Cortex of kidney (tissue), 1 donor: ENCODE measurements at places on chromosomes 11 and 22.

DNA sequence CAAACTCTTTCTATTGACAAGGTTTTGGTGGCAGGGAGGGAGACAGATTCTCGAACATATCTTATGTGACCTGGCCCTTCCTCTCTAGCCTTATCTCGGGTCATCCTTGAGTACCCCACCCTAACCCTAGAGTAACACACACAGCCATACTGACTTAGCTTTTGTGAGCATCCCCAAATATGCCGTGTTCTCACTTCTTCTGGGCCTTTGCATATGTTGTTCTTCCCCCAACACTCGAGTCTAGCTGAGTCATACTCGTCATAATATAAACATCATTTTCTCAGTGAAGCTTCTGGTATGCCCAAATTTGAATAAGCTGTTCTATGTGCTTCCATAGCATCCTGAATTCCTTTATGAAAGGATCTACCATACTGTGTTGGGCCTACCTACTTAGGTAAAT lies 8.0 kb downstream of the TTC17 start:
- no peak for DNase-seq

- DNase-seq: no peak
These were observed 1243.0 kb upstream of the RAG2 start for GRCh38 chr11:37841016-37841415.

- DNase-seq: no peak
These were observed 13.8 kb upstream of the PAMR1 start for GRCh38 chr11:35539256-35539655.

DNA sequence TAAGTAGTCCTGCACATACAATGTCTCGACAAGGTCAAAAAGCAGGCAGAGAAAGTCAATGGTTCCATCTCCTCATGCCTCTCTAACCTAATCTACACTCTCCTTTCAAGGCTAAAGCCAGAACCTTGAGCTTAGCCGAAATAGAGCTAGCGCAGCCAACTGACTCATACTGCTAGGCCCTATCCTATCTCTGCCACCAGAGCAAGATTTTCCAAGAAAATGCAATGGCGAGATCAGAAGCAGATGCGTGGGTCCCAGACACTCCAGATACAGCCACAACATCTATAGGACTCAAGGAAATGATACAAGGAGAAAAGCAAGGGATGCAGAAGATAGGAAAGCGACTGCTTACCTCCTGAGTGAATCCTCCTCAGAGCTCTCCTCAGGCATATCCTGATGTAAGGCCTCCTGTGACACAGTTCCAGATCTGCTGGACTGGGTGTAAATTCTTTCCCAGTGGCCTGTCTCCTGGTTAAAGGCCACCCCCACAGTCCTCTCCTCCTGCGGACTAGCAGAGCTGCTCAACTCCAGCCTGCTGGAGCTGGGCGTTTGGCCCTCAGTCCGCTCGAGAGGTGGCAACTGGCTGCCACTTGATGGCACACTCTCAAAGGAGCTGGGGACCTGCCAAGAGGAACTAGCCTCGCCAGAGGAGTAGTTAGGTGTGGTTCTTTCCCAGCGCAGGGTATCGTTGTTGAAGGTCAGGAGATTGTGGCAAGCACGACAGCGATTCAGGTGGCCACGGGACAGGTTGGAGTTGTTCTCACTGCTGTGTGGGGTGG lies 52.0 kb downstream of the AMBRA1 start:
- no peak for DNase-seq

DNA sequence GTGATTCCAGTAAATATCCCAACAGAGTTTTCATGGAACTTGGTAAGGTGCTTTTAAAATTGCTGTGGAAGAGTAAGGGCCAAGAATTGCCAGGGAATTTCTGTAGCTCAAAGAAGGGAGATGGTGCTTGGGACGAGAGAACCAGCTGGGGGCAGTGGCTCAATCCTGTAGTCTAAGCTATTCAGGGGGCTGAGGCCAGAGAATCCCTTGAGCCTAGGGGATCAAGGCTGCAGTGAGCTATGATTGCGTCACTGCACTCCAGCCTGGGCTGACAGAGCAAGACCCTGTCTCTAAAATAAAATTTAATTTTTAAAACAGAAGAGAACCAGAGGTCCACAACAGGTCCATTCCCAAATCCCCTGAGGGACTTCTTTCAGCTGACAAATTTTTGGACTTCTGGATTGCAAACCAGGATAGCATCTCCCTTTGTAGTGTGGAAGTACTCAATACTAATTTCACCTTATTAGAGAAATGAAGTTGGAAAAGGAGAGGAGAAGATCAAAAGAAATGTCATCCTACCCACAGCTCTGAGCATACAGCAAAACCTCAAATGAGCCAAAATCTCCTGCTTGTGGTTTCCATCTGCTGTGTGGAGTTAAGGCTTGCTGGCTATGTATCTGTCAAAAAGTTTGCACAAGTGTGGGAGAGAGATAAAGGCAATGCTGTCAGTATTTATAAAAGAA lies 59.2 kb upstream of the CLPB start:
- no peak for DNase-seq

DNA sequence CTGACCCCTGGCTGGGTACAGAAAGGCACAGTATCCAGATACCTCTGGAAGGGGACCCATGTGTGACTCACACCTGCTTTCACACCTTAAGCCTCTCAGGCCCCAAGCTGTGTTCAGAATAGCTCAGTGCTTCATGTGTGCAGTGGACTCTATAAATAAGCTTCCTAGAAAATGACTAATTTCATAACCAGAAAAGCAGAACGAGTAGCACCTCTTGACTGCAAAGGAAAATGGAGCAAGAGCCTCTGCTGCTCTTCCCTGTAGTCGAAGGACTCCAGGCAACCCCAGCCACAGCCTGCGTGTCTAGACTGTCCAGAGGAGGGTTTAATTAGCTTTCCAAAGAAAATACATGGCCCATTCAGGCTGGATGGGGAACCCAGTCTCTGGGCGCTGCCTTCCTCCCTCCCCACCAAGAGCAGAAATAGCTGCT lies 23.1 kb downstream of the PTPN5 start:
- DNase-seq: no peak

GRCh38 chr11:100857236-100858005 lies 170.3 kb downstream of the ARHGAP42 start:
- no peak for DNase-seq

- no peak for DNase-seq
These were observed 52.6 kb downstream of the ARHGAP42 start for GRCh38 chr11:100739666-100740065.

DNA sequence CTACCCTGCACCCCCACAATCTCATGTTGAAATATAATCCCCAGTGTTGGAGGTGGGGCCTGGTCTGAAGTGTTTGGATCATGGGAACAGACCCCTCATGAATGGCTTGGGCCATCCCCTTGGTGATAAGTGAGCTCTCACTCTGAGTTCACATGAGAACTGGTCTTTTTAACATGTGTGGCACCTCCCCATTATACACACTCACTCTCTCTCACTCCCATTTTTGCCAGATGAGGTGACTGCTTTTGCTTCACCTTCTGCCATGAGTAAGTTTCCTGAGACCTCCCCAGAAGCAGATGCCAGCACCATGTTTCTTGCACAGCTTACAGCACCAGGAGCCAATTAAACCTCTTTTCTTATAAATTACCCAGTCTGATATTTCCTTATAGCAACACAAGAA lies 32.1 kb upstream of the DRD2 start:
- no peak for DNase-seq

DNA sequence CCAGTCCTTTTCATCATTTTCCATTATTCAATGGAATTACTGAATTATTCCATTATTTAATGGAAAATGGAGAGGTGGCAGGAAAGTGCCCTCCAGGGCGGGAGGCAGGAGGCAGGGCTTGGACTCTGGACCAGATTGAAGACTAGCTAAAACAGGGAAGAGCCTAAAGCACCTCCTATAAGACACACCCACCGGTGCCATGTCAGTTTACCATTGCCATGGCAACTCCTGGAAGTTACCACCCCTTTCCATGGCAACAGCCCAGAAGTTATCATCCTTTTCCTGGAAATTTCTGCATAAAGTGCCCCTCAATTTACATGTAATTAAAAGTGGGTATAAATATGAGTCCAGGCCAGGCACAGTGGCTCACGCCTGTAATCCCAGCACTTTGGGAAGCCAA lies 443.7 kb downstream of the TBC1D22A start:
- DNase-seq: no peak

DNA sequence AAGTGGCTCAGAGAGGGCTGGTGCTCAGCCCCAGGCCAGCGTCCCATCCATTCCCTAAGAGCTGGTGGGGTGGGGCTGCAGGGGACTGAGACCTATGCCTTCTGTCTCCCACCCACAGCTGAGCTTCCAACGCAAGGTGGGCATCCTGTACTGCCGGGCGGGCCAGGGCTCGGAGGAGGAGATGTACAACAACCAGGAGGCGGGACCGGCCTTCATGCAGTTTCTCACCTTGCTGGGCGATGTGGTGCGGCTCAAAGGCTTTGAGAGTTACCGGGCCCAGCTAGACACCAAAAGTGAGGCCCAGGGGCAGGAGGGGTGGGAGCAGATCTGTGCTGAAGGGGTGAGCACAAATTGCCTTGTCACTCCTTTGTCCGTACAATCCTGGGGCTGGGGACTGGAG lies 6.9 kb downstream of the SIPA1 start:
- DNase-seq: no peak

DNA sequence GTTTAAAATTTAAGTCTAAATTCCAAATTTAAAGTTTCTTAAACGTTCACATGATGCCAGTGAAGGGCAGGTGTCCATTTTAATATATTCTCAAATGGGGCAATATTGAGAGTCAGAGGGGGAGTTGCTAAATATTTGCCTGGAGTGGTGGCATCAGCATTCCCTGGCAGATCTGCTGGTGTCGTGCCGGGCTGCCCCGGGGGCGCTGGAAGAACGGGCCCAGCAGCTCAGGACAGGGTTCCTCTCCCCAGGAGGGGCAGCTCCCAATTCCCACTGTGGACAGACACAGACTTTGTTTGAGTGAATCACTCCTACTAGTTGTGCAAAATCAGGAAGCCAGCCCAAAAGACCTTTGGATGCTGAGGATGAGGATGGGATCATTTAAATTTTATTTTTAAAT lies 468.7 kb upstream of the B3GAT1 start:
- no peak for DNase-seq

DNA sequence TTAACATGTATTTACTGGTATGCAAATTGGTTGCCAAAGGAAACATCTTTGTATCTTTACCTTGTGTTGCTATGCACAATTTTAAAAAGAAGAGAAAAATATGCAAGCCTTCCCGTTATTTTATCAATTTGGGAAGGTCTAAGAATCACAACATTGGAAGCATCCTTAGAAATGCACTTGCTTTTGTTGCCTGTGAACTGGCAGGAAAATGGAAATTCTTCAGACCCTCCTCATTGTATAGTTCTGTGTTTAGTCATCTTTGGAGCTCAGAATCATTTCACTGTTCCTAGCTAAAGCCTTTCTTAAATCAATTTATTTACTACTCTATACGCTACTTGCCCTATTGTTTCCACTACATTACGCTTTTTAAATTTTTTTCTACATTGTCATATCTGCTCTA lies 574.5 kb downstream of the DLG2 start:
- DNase-seq: no peak

DNA sequence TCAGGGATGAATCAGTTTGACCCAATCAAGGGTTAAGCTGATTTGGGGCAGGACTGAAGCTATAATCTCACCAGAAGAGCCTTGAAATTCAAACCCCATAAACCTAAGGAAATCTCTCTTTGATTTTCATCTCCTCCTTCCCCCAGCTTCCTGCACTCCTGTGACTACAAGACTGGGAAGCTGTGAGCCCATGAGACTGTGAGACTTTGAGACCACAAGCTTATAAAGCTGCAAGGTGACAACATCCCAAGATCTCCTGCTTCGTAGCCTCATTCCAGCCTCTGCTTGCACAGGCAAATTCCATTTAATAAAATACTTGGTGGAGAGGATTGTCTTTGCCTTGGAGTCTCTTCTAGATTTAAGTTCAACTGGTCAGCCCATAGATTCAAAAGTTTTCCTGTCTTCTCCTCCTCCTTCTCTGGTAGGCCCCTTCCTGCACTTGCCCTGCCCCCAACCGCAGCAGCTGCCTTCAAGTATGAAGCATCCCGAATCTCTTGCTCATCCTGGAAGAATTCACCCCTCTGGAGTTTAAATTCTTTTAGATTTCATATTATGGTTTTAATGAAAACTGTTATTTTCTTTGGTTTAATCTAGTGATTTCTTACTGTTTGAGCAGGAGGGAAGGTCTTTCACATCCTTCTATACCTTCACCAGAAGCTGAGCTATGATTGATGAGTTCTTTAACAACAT lies 42.1 kb downstream of the PAMR1 start:
- DNase-seq: no peak

DNA sequence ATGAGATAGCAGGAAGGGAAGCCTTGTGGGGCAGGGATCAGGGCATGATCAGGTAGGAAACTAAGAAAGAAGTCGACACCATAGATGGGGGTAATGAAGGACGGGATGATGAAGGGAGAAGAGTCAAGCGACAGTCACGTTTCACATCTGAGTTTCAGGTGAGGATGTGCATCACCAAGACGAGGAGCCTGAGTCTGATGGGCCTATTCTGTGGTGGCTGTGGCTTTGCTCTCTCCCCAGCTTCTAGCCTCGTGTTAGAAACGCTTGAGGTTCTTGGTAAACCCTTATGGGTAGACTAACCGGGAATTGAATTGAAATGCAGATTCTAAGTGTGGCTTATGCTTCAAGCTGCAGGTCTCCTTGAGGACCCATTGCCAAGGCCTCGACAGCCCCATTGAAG lies 45.6 kb upstream of the LMO1 start:
- no peak for DNase-seq

- DNase-seq: no peak
These were observed 7.9 kb downstream of the C2CD3 start for GRCh38 chr11:74162681-74163467.

DNA sequence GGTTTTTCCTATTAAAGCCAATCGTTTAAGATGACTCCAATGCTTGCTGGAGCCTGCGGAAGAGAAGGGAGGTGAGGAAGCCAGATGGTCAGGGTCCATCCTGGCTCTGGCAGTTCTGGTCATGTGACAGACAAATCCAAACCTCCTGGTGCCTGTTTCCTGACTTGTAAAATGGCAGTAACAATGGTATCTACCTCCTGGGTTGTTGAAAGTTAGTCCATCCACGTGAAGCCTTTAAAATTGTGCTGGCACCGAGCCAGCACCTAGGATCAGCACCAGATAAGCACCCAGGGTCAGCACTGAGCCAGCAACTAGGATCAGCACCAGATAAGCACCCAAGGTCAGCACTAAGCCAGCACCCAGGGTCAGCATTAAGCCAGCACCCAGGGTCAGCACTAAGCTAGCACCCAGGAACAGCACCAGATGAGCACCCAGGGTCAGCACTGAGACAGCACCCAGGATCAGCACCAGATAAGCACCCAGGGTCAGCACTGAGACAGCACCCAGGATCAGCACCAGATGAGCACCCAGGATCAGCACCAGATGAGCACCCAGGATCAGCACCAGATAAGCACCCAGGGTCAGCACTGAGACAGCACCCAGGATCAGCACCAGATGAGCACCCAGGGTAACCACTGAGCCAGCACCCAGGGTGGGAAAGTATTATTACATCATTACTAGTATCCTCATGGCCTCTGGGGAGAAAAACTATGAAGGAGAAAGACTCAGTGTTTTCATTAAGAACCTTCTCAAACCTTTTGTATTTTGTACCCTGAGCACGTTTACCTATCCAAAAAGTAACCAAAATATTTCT lies 17.2 kb downstream of the KIAA0930 start:
- DNase-seq: no peak
